ENCODE measurements at places on chromosomes 16 and 17.

DNA sequence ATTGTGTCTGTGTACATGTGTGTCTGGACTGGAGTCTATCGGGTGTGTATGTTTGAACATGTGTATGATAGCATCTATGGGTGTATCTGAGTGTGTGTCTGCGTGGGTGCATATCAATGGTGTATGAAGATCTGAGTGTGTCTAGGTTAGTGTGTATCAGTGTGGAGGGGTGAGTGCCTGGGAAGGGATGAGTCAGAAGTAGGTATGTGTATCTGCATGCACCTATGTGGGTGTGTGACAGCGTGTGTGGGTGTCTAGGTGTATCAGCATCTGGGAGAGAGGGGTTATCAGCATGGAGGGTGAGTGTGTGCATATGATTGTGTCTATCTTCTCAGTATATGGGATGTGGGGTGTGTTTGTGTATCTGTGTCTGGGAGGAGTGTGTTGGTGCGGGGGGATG is 58.2 kb upstream of the LHX1 start:
- no peak for DNase-seq

- no peak for DNase-seq
Observed at GRCh38 chr17:41098481-41098880, 539 bp upstream of the KRTAP4-8 start.

GRCh38 chr17:59074494-59074893 is 32.2 kb downstream of the TRIM37 start:
- no peak for DNase-seq

- no peak for DNase-seq
Observed at GRCh38 chr16:16780588-16780987, 401.6 kb downstream of the NPIPA7 start.

DNA sequence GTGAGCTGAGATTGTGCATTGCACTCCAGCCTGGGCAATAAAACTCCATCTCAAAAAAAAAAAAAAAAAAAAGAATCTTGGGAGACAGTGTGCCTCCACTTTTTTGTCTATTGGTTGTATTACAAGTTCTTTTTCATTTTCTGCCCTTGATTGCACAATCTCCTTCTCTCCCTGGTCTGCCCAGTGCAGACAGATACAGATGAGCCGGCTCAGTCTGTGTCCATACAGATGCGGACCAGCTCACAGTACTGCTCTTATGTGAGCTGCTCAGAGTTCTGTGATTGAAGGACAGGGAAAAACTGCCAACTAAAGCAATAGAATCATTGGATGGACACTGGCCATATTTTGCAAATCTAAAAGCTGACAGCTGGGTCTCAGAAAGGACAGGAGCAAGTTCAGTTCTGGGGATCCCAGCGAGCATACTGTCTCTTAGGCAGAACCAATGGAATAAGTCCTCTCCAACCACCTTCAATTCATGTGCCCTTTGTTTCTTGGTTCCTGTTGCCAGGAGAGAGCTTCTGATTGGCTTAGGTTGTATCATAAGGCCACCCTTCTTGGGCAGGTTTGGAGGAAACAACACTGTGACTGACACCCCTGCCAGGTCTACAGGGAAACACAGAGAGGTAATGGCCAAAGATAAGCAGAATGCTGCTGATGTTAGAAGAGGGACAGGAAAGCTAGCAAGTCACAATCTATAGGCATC is 495.6 kb upstream of the HSBP1 start:
- DNase-seq: no peak

GRCh38 chr16:22008215-22009059 is 526 bp downstream of the MOSMO start:
- peak; percentile 51 for DNase-seq

GRCh38 chr17:52737071-52737470 is 578.6 kb upstream of the CA10 start:
- no peak for DNase-seq

DNA sequence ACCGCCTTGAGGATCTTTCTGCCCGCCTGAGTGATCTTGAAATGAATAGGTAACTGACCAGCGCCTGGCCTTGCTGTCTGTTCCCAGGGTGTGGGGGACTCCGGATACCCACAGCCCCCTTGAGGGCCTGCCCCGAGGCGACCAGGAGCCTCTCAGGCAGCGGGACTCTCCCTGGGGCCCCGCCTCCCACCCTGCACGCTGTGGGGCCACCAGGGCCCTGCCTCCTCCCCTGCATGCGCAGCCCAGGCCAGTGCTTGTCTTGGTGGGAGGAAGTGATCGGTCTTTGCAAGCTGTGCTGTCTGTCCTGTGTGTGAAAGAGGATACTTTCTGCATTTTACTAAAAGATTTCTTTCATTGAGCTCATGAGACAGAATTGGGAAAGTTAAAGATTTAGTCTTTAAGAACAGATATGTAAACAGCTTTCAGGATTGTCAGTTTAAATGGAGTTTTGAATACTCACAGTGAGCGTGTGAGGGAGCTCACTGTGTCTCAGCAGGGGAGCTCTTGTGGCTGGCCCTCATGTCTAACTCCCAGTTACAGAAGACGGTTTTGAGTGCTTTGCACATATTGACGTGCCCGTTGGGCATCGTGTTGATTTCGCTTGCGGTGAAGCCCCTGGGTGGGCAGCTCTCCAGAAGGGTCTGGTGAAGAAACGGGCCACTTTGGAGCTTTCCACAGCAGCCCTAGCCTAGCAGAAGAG is 36.1 kb upstream of the CAPN15 start:
- no peak for DNase-seq

Data from CD8-positive, alpha-beta memory T cell (primary cell).